ENCODE measurements at places on chromosomes 1 and 21. TPM values are rescaled to one million over a fixed set of nuclear protein-coding genes. Genes with fewer than 3 reads are reported as not detected.

Gene RNF186
- total RNA-seq, result not detected

DNA sequence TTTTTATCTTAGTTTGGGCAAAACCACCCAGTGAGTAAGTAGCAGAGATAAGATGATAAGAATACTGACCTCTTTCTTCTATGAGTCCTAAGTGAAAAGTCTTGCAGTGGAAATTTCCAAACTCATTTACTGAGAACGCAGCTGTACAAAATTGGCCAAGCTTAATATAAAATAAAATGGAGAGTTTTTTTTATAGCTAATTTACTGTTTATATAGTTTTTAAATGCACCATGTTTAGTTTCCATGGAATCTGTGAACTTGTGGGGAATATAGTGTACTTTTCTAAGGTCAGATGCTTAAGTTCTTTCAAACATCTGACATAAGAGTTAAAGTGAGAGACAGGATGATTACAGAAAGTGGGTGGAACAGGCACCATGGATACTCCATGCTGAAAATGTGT is 833.5 kb downstream of the ADGRL2 start:
- DNase-seq, result no peak

DNA sequence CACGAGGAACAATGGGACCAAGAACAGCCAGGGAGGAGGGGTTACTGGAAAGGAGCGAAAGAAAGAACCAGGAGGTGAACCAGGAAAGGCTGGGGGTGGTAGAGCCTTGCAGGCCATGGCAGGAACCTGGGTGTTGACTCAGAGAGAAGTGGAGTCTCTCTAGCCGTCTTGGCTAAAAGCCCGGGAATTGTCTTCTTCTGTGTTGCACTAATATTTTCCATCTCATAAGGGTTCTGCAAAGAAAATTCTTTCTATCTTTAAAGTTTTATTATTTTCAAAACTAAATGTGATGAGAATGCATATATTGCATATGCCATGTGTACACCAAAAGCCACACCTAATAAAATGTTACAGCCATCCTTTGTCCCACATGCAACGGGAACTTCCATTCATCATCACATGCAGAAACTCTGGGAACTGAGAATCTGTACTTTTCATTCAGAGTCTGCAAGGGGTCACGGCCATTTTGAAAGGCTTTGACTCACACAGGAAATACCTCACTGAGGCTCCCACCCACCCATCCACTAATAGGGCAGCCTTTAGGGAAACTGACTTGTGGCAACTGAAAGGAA is 38.0 kb downstream of the ERG start:
- no peak for DNase-seq

- no peak for DNase-seq
Measured at GRCh38 chr1:973459-974292, 7.4 kb downstream of the PLEKHN1 start.

DNA sequence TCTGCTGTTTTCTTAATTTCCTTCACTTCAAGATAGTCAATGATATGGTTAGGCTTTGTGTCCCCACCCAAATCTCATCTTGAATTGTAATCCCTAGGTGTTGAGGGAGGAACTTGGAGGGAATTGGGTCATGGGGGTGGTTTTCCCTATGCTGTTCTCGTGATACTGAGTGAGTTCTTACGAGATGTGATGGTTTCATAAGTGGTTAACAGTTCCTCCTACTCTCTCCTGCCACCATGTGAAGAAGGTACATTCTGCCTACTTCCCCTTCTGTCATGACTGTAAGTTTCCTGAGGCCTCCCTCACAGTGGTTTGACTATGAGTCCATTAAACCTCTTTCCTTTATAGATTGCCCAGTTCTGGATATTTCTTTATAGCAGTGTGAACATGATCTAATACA is 74.0 kb upstream of the SAMSN1 start:
- DNase-seq, result no peak

DNA sequence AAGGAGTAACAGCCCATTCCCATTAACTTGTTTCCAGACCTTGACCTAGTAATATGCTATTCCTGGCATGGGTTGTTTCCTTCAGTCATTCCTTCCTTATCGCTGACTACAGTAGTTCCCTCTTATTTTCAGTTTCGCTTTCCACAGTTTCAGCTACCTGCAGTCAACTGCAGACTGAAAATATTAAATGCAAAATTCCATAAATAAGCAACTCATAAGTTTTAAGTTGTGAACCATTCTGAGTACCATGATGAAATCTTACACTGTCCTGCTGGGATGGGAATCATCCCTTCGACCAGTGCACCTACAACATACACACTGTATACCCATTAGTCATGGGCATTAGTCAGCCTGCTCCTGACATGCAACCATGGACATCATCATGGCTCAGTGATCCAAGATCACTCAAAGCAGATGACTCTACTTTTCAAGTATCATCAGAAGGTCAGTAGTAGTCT is 66.7 kb downstream of the CCDC30 start:
- no peak for DNase-seq

DNA sequence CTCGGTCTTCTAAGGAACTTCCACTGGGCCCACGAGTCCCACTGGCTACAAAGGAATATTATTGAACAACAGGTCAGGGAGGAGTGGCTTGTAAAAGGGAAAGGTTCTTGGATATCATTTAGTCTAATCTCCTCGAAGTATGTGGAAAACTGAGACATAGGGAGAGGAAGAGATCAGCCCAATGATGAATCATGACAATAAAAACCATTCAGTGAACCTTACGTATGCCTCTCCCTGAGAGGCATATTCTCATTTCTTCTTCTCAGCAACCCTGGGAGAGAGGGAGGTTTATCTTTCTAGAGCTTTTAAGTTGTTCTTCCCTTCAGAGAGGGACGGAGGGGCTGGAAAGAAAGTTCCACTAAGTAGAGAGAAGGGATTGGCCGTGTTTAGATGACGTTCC is 5.3 kb upstream of the MOB3C start:
- DNase-seq, result no peak

- DNase-seq, result no peak
Measured at GRCh38 chr1:43031316-43032203, 72.9 kb upstream of the SLC2A1 start.

GRCh38 chr1:171138980-171139379 is 46.1 kb upstream of the FMO2 start:
- no peak for DNase-seq

Gene CELA2B
- total RNA-seq, result not detected

GRCh38 chr1:110047463-110047862 is 13.0 kb downstream of the STRIP1 start:
- no peak for DNase-seq
